Large intestine (tissue), 12 donors: ENCODE measurements at places on chromosomes 2 and 18. TPM values are rescaled to one million over a fixed set of nuclear protein-coding genes. Genes with fewer than 3 reads are reported as not detected.

DNA sequence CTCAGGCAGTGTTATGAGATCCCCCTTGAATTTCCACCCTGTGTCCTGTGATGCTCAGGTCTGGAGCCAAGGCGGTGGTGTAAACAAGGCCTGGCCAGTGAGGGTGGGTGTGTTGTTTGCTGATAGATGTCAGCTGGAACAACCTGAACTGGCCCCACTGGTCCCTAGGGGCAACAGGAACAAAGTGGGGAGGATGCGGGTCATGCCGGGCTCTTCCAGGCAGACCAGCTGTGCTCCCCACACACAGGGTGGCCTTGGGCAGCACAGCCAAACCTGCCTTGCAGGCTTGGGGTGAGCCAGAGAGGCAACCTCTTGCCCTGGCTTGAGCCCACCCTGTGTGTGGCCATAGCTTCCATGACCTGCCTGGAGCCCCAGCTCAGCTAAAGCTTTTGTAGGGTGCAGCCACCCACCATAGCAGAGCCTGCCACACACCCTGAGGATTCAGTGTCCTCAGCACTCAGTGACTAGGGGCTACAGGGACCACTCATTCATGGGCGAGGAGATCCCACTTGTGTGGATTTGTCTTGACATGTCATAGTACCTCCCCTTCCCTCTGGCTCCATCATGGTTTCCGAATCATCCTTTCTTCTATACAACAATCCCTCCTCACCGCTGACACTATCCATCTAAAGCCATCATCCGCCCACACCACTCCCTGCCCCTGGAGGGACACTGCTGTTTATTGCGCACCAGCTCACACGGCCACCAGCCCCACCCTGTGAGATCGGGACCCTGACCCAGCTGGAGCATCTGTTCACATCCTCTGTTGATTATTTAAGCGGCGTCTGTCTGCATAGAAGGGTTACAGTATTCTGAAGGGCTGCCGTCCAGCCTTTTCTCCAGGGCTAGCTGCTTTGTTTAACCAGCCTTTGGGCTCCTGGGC is 268.8 kb downstream of the CYP26B1 start:
- no peak for DNase-seq

DNA sequence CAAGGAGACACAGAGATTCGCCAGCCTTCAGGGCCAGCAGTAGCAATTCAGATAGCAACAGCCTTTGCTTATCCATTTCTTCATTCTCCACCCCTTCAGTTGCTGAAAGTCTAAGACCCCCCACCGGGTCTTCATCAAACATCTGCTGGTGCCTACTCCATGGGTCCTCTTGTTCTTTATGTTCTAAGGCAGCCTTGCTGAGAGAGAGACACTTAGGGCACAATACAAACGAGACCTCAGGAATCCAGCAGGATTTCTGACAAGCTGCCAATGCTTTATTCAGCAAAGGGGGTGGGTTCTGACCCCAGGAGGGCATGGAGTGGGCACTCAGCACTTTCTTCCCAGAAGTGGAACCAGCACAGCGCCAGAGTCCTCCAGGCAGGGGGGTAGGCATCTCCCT is 36.2 kb upstream of the CNGA3 start:
- no peak for DNase-seq

The OR6B2 gene
- polyA plus RNA-seq = not detected

The SIX3 gene
- not detected for polyA plus RNA-seq

The MPHOSPH10 gene
- 34.4 TPM for polyA plus RNA-seq
